NCI-H2029 treated with DMSO at 0.1 percent for 48 hours (cell line): ENCODE measurements at places on chromosomes 12 and 14.

DNA sequence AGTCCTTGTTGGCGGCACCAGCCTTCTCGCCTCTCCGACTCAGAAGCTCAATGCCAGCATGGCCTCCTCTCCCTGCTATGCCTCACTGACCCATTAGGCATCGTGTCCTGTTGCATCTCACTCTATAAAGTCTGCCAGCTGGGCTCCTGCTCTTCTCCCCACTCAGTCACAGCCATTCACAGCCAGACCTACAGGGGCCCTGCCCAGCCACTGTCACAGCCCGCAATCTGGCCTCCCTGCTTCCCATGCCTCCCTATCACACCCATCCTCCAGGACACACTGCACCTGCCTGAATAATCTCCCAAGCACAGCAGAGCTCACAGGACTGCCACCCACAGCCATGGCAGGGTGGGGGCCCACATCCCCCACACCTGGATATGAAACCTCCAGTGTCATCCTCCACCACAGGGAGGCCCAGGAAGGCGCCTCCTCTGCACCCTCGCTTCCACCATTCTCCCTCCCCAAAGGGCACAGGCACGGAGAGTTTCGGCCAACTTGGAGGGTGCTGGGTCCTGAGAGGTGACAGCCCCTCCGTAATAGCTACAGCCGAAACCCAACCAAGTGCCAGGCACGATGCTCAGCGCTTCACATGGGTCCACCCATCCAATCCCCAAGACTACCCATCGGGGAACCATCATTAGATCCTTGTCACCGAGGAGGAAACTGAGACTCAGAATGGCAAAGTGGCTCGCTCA, 370.3 kb downstream of the BCL11B start:
- no peak for DNase-seq

- DNase-seq, result no peak
Observed at GRCh38 chr12:77645966-77646598, 184.6 kb upstream of the NAV3 start.

DNA sequence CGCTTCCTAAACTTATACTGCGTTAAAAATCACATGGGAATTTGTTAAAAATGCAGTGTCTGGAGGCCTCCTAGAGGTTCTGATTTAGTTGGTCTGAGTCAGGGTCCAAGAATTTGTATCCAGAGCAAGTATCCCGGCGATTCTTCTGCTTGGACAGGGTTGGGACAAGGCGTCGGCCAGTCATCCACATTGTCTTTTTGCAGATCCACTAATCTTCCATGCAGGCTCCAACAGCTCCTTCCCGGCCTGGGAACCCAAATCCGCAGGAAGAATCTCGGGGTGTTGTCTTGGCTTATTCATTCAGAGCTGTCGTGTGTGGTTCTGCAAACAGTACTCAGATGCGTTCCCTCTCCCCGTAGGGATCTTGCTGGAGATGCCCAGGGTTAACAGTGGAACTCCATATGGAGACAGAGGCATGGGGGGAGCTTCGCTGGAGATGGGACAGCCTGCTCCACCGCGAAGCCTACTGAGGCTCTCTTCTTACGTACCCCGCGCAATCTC, 25.3 kb downstream of the GPRC5D start:
- DNase-seq, result no peak

DNA sequence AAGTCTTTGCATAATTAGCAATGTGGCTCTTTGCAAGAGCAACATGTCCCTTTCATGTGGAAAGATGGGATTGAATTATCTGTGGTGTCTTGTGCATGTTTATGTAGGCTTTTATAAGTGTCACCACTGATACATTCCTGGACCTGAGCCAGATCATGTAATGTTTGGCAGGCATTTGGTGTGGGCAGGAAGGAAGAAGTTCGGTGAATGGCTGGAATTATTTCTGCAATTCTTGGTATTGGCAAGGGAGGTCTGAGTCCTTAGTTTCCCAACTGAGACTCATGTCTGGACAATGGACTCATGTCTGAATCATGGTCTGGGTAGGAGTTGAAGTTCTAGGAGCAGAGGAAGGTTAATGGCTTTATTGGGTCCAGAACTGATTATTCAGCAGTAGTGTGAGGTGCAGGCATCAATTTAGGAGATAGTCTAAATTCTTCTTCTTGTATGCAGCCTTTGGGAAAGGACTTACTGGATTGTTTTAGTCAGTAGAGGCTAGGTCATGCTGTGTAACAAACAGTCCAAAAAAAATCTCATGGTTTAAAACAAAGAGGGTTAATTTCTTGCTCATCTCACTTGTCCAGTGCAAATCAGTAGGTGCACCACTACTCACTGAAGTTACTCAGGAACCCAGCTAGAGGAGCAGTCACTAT, 186.5 kb upstream of the LHX5 start:
- DNase-seq, result peak; percentile 39

DNA sequence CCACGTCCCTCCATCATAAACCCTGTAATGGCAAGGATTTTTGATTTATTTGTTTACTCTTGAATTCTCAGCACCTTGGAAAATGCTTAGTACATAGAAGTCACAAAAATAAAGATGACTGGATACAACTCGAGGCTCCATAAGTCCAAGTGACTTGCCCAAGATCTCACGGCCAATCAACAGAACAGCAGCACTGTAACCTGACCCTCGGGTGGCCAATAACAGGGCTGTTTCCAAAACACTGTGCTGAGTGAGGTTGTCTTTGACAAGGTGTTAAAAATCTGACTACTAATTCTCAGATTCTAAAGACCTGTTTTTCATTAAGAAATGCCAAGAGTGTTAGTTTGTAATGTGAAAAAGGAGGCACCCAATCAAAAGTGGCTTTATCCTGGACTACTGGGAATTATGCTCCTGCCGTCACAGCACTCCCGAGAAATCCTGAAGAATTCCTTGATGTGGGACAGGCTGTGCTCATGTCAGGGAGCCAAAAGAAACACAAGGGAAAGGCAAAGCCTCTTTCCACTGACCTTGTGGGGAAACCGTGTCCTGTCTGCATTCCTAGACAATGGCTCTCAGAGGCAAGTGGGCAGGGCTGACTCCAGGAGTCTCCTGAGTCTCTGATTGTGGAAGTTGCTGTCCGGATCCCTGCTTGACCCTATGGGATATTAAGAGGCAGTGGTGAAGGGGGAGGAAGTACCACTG, 204.7 kb upstream of the PELI2 start:
- DNase-seq, result no peak

DNA sequence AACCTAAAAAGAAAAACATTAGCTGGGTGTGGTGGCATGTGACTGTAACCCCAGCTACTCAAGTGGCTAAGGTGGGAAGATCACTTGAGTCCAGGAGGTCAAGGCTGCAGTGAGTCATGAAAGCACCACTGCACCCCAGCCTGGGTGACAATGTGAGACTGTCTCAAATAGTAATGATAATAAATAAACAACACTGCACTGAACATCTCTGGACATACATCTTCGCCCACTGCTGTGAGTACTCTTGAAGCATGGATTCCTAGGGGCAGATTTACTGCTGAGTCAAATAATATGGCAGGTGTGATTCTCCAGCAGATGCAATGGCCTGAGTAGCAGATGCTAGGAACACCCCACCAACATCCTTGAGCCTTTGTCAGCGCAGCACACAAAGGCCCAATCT, 23.6 kb downstream of the ABCB9 start:
- no peak for DNase-seq

GRCh38 chr14:55105991-55106390, 23.1 kb upstream of the LGALS3 start:
- DNase-seq, result no peak

- DNase-seq, result no peak
Observed at GRCh38 chr14:68816183-68816942, 23.5 kb upstream of the ZFP36L1 start.

- DNase-seq, result no peak
Observed at GRCh38 chr12:40152783-40153383, 47.0 kb upstream of the SLC2A13 start.

GRCh38 chr14:73424453-73424852, 33.9 kb downstream of the NUMB start:
- no peak for DNase-seq

DNA sequence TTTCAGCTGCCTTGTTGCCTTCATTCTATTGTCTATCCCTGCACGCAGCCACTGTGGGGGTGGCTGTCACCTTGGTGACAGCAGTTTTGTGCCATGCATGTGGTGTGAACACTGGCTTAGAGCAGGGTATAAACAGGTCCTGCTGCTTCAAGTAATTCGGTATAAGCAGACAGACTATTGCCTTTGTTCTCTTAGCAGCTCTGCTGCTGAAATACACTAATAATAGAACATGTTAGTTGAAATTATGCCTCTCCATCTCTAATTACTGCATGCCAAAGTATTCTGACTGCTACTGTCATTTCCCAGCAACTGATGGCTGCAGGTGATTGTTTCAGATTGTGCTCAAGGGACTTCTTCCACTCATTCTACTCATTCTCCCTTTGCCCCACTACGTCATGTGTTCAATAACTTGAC, 34.6 kb downstream of the PTPRO start:
- no peak for DNase-seq

GRCh38 chr12:106034316-106034715, 104.4 kb downstream of the NUAK1 start:
- no peak for DNase-seq

- DNase-seq, result no peak
Observed at GRCh38 chr14:60196291-60196690, 31.1 kb upstream of the DHRS7 start.

DNA sequence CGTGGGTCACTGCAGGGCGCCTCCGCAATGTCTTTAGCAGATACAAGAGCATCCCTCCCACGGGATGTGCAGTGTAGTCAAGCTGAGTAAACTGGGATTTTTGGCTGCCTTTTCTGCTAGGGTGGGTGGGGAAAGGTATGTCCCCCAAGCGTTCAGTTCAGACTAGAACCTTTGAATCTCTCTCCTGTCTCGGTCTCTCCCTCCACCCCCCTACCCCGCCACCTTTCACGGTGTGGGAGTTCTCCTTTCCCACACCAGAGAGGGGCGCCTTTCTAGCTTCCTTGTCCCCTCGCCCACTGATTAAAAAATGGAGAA, 525 bp upstream of the FAR2 start:
- DNase-seq, result no peak

DNA sequence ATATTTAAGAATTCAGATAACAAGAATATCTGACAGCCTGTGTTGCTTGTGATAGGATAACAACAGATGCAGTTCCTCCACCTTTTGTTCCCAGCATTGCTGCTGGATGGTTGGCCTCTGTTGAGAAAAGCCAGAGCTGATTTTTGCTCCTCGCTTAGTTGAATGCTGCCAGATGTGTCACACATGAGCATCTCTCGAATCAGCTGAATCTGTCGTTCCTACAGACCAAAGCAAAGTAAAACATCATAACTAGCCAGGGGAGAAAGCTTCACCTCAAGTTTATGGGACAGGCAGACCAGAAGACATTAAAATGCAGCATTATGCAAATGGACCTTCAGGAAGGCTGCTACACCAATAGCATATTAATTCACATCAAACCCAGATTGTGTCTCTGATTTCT, 20.1 kb downstream of the RACGAP1 start:
- no peak for DNase-seq

GRCh38 chr12:63348556-63348955, 197.6 kb upstream of the AVPR1A start:
- no peak for DNase-seq

DNA sequence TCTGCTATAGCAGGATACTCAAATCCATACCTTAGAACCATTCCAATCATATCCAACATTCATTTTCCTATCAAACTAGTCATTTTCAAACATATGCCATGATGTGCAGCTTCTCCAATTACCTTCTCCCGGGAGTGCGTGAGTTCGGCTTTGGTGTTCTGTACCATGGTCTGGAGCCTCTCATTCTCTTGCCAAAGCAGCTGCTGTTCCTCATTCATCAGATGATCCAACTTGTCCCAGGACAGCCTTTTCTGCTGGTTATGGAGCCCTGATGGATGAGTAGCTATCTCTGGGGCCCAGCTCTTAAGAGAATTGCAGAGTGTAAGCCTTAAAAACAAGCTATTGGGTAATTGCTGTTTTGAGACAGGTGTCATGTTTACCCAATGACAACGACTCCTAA, 71.1 kb upstream of the SAV1 start:
- DNase-seq, result no peak

DNA sequence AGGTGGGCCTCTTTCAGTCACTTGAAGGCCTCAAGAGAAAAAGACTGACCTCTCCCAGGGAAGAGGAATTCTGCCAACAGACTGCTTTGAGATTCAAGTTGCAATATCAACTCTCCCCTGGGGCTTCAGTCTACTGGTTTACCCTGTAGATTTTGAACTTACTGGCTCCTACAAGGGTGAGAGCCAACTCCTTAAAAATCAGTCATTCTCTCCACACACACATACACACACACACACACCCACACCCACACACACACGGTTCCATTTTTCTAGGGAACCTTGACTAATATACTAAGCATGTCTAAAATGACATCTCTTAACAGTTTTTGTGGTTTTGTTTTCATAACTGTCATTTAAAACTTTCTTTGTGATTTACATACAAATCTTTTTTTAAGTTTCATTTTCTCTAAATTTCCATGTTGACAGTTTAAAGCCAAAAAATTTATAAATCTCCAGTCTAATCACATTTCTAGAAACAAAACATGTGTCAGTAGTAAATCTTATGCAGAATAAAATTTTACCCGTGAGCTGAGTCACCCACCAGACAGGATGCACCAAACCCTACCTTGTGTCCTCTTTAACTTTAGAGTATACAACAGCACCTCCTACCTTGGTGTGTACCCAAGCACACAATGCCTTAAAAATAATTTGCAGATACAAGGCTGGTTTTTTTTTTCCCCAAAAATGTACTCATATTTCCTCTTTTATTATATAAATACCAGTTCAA, 394.6 kb downstream of the AEBP2 start:
- DNase-seq, result no peak

DNA sequence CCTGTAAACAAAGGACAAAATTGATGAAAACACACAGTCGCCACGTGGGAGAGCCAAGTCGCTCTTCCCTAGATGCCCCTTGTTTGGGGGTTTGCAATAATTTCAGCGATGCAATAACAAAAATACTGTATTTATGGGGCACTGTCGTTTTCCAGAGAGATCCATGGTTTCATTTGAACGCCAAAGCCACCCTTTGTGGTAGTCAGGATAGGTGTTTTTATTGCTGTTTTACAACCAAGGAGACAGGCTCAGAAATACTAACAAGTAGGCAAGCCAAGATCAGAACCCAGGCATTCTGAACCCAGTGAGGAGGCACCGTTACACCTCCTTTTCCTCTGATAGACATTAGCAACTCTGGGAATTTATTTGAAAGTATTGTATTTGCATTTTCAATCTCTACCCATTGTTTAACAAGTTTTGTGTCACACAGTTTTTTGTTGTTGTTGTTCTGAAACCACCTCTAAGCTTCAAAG, 831 bp upstream of the BTBD7 start:
- no peak for DNase-seq

DNA sequence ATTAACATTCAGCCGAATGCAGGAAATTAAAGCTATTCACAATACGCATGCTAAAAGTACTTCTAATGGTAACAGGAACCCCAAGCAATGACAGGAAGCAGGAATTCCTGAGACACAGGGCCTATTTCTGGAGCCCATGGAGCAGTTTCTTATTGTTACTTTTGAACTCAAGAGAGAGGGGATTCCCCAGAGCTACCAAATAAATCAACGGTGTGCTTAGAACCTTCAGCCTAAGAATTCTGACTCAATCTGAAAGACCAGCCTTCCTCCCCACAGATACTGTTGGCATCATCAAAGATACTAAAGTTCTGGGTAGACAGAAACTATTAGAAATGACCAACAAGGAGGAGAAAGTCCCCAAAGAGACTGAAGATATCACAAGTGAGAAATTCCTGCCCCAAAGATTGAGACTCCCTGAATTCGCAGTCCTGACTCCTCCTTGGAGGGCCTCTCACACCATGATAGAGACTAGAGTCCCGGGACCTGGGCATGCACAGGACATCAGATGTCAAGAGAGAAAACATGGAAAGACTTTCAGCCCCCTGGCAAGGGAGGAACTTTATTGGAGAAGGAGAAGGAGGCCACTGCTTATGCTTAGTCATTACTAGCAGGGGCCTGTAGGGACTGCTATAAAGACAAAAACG, 32.7 kb downstream of the RTRAF start:
- DNase-seq, result no peak
